ENCODE measurements at places on chromosomes 4 and X.

- no peak for DNase-seq
These were observed 93.2 kb upstream of the JADE1 start for GRCh38 chr4:128716338-128716737.

DNA sequence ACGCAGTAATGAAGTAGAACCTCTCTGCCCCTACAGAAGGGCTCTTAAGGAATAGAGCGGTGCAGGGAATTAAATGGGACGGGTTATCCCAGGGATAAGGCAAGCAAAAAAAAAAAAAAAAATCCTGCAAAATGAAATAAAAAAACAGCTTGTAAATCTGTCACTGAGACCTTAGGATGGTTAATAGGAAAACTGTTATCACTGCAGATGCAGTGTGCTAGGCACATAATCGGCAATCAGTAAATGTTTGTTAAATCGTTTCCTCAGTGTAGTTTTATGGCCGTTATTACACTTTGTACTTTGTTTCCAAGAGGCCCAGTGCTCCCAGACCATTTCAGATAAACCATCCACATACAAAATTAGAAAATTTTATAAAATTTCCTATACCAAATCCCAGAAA, 1.0 kb downstream of the HNRNPH2 start:
- DNase-seq, result no peak

DNA sequence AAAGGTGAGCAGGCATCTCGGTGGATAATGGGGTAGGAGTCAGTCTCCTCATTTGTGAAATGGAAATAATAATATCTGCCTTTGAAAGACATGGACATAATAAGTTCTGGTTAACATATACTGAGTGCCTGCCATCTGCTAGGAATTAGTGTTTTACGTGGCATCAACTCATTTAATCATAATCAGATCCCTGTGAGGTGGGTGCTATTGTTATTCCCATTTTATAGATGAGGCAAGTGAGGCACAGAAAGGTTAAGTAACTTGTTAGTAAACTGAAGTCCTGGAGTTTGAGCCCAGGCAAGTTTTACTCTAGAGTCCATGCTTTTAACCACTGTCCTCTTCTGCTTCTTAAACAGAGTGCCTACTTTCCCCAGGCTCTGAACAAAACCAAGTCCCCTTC, 7.5 kb downstream of the CCDC120 start:
- no peak for DNase-seq

DNA sequence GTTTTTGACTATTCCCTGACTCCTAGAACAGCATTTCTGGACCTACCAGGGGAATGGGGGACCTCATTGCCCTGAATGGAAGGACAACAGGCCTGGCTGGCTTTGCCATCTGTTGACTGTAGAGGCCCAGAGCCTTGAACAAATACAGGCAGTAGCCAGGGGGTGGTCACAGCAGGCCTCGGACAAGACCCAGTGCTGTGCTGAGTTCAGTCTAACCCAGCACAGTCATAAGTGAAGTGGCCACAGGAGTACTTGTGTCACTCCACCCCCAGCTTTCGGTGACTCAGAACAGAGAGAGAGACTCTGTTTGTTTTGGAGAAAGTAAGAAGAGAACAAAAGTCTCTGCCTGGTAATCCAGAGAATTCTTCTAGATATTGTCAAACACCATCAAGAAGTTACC, 310.0 kb downstream of the PRR32 start:
- DNase-seq, result no peak

DNA sequence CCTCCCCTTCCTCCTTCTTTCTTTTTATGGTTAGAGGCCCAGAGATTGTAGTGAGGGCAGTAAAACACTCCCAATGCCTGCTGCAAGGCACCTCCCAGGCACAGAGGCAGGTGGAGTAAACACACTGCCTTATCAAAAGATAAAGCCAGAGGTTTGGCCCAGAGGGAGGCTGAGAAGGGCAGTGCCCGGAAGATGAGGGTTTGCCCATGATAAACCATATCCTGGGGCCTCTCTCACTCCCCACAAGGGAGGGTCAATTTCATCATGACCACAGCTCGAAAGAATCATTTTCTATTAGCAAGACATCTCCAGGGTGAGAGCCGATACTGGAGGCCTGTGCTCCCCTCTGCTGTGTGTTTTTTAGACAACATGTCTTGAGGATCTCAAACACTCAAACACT, 98.5 kb upstream of the FAM9C start:
- no peak for DNase-seq
